ENCODE measurements at places on chromosomes 5 and 9.

DNA sequence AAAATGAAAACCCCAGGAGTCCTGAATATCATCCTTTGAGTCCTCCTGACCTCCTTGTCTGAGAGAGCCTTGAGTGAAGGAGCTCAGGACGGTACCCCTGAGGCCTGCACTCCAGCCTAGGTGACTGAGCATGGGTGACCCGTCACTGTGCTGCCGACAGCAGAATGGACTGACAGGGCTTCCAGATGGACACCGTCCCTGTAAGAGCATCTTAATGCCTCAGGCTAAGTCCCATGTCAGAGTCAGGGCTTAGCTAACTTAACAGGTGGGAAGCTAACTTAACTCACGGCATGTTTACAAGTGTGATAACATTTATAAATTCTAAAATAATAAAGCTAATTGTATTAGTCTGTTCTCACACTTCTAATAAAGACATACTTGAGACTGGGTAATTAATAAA is 68.3 kb downstream of the IL6ST start:
- no peak for DNase-seq
- H3K27ac ChIP-seq: no peak overlapping the region
- H3K4me3 ChIP-seq: no peak overlapping the region
- no peaks in the 10 kb centered on the region for H3K4me1 ChIP-seq

DNA sequence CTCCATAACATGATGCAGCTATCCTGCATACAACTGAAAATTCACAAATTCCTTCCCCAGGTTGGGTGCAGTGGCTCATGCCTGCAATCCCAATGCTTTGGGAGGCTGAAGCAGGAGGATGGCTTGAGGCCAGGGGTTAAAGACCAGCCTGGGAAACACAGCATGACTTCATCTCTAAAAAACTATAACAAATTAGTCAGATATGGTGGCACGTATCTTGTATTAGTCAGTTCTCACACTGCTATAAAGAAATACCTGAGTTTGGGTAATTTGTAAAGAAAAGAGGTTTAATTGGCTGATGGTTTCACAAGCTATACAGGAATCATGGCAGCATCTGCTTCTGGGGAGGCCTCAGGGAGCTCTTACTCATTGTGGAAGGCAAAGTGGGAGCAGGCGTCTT is 56.4 kb upstream of the DAPK1 start:
- H3K4me3 ChIP-seq: no peak overlapping the region
- H3K4me1 ChIP-seq: peaks cover 1% of the 10 kb centered on the region
- no peaks in the 10 kb centered on the region for H3K36me3 ChIP-seq
- no peak overlapping the region for H3K27ac ChIP-seq

- H3K27ac ChIP-seq: no peak overlapping the region
- no peaks in the 10 kb centered on the region for H3K27me3 ChIP-seq
- H3K4me3 ChIP-seq: no peak overlapping the region
Measured at GRCh38 chr5:73394610-73395009, 54.0 kb downstream of the FOXD1 start.

DNA sequence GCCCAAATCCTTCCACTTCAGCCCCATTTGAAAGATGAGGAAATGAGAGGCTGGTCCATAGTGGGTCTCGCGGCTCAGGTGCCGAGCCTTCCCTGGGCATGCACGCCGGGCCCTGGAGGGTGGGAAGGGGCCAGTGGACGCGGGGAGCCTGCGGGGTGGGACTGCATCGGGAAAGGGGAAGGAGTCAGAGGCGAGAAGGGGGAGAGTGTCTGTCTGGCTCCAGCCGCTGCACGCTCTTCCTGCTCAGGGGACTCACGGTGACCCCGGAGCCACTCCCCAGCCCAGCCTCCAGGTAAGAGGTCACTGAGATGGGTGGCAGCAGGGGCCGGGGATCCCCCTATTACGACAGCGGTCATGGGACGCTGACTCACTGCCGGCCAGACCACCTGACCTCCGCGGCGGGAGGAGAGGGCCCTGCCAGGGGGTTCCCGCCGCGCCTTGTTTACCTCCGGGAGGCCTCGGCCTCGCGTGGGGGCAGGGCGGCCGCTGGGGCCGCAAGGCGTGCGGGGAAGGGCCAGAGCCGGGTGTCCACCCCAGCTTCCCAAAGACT is 1.9 kb upstream of the SQSTM1 start:
- no peak for DNase-seq
- H3K4me3 ChIP-seq: no peak overlapping the region
- H3K27ac ChIP-seq: no peak overlapping the region
- H3K27me3 ChIP-seq: no peaks in the 10 kb centered on the region
- H3K36me3 ChIP-seq: peaks cover 5% of the 10 kb centered on the region
